Activated naive CD4-positive, alpha-beta T cell treated with anti-CD3 and anti-CD28 coated beads, Interleukin-2, amount 50 U/mL, for 16 hours (primary cell): ENCODE measurements at places on chromosomes 13 and 19.

DNA sequence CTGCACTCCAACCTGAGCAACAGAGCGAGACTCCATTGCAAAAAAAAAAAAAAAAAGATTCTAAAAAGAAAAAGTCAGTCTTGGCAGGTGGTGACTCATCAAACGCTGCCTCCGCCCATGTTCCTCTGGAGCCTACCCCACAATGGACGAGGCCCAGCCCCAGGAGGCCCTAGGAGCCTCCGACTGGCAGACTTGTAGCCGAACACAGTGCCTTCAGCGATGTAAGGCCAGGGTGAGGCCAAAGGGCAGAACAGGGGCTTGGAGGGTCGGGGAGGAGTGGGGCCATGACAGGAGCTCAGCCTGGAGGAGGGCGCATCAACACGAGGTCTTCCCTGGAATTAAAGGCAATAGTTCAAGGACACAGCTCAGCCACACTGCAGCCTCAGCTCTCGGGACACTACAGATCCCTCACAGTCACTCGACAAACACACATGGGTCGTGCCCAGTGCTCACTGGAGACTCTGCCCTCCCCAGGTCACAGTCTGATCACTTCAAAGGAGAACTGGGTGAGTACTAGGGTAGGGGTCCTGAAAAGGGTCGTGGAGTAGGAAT, 5.1 kb downstream of the USE1 start:
- DNase-seq: no peak

GRCh38 chr13:50915565-50915964, 6.0 kb downstream of the RNASEH2B start:
- DNase-seq: peak; percentile 18

DNA sequence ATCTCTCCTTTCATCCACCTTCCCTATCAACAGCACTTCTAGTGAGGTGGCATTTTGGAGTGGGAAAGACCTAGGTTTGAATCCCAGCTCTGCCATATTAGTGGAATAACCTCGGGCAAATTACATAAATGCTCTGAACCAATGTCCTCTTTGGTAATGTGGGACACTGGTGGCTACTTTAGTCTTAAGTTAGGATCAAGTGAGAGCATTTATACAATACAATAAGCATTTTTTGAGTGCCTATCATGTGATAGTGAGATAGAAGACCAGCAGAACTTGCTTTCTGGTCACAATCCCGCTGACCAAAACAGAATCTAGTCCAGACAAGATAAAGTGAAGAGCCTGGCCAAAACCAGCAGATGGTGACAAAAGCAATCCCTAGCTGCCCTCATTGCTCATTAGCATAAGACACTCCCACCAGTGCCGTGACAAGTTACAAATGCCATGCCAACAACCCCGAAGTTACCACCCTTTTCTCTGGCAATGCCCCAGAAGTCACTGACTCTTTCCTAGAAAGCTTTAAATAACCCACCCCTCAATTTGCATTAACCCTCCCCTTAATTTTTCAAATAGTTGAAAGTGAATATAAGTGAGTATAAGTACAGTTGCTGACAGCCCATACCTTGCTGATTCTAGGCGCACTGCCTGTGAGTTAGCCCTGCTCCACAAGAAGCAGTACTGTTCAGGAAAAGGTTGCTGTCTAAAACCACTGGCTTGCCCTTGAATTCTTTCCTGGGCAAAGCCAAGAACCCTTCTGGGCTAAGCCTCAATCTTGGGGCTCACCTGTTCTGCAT, 28.9 kb upstream of the KPNA3 start:
- no peak for DNase-seq

- no peak for DNase-seq
These were observed 123.8 kb upstream of the PCDH9 start for GRCh38 chr13:67353941-67354340.
